ENCODE measurements at places on chromosomes 13 and 19.

DNA sequence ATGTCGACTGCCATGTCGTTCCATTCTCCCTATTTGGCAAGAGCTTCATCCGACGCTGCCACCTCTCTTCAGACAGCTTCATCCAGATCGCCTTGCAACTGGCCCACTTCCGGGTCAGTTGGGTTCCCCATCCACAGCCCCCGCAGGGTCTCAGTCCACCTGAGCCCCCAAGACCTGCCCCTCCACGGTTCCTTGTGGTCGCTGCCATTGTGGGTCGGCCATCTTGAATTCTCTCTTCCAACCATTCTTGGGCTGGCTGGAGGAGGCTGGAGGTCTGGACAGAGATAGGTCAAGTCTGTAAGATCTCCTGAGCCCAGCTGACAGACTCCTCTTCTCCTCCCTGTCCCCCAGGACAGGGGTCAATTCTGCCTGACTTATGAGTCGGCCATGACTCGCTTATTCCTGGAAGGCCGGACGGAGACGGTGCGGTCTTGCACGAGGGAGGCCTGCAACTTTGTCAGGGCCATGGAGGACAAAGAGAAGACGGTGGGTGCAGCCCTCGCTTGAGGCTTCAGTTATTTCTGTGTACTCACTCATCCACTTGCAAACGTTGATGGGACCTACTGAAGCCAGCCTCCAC lies 19.5 kb downstream of the CPT1C start:
- no peak for DNase-seq

DNA sequence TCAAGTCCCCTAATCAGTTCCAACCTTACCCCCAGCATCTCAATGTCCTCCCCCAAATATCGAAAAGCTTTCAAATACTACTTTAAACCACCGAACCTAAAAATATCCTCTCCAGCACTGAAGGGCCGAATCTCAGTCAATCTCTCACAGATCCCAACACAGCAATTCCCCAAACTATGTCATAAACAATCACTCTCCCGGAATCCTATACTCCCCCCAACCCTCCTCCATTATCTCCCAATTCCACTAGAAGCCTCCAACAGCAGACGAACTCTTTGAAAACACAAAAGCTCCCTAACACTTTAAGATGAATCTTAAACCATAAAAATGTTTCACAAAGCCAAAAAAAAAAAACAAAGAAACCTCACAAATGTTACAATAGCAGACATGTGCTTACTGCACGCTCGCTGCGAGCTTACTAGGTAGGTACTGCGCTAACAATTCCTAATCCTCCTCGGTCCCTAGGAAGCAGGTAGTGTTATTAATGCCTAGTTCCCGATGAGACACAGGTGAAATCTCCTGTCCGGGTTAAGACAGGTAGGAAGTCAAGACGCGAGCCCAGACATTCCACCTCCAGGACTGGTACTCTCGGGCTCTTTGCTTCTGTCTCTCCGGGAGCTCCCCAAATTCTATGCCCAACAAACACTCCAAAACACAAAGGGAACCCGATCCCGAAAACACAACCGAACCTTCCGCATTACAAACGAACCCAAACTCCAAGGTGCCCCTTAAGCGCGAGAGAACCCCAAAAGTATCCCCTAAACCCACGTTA lies 14.2 kb downstream of the FBXO46 start:
- no peak for DNase-seq

- no peak for DNase-seq
Measured at GRCh38 chr13:82661126-82661525, 1221.1 kb downstream of the SLITRK1 start.

DNA sequence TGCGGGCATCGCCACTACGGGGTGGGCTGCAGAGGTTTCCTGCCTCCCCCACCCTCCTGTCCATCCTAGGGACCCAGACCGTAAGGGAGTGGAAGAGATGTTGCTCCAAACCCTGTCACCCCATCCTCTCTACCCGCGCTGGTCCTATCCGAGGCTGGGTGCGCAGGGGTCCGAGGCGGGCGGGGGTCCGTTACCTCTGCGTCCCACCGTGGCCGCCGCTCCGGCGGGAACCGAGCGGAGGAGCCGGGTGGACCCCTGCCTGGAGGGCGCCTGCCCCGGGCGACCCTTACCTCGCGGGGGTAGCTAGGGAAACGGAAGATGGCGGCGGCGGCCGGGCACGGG lies at the start of gene DGKH:
DGKH (plus strand) TSS at position 307 of the 342 bp plus-strand sequence. CDS start 126 bp downstream, outside the sequence.
- DNase-seq: no peak

All from stimulated activated CD4-positive, alpha-beta T cell treated with anti-CD3 and anti-CD28 coated beads, TNF-alpha, amount 100 ng/mL, for 1 hour (primary cell).